Femur (tissue), 1 donor: ENCODE measurements at places on chromosomes 3 and 15.
A peak's percentile ranks its signal among the peaks of the same experiment; 100 is the strongest.

- DNase-seq, result peak; percentile 69
Observed at GRCh38 chr15:35545316-35545823, 595 bp downstream of the DPH6 start.

GRCh38 chr3:146217324-146217723, 33.6 kb downstream of the PLSCR4 start:
- DNase-seq, result no peak

DNA sequence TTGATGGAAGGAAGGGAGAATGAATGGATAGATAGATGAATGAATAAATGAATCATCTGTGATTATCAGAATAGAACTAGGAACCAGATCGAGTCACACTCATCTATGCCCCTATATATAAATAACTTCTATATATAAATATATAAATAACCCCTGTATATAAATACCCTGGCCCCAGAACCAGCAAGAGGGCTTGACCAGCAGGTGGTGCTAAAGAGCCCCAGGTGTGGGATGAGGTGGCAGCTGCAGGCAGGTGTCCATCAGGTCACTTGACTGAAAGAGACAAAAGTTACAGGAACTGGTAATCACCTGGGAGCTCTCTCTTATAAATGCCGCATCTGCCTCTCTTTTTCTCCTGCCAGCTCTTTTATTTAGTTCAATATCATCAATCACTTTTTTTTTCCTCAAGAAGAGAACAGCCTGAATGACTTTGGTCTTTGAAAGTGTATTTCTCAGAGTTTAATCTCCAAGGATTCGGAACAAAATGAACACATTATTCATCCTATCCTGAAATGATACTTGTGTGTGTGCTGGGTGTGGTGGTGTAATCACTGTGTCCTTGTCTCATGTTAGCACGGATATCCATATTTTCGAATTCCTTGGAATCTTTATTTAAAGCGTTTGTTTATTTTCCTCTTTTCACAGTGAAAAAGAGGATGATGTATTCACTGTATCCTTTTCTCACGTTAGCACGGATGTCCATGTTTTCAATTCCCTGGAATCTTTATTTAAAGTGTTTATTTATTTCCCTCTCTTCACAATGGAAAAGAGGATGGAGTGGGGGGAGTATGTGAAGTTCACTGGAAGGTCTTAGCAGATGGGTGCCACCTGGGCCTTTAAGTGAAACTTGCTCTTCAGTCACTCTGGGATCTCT, 35.4 kb upstream of the ATG7 start:
- peak; percentile 34 for DNase-seq

- DNase-seq, result no peak
Observed at GRCh38 chr15:88142121-88142520, 114.4 kb downstream of the NTRK3 start.

GRCh38 chr3:63654931-63655330, 2.5 kb downstream of the SNTN start:
- no peak for DNase-seq

GRCh38 chr3:130414457-130414856, 69.0 kb downstream of the COL6A5 start:
- no peak for DNase-seq

DNA sequence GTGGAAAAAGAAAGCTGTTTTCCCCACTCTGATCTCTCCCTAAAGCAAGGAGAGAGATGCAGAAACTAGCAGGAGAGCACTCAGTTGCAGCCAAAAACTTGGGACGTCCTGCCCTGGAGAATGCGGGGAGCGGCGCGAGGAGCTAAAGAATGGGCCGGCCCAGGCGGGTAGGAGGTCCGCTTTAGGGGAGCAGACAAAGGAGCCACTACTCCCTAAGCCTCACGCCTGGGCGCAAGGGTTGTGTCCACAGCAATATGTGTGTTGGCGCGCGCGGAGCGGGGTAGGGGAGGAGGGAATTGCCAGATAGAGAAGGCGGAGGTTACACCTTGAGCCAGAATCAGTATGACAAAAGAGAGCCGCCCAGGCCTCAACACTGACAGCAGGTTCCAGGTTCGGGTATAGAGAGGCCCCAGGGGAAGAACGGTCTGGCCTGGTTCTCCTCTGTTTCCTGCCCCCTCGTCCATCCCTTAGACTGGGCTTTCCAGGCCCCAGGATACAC, 2.9 kb downstream of the WNT5A start:
- peak; percentile 25 for DNase-seq

- DNase-seq, result no peak
Observed at GRCh38 chr15:46778876-46779275, 938.4 kb upstream of the SEMA6D start.

DNA sequence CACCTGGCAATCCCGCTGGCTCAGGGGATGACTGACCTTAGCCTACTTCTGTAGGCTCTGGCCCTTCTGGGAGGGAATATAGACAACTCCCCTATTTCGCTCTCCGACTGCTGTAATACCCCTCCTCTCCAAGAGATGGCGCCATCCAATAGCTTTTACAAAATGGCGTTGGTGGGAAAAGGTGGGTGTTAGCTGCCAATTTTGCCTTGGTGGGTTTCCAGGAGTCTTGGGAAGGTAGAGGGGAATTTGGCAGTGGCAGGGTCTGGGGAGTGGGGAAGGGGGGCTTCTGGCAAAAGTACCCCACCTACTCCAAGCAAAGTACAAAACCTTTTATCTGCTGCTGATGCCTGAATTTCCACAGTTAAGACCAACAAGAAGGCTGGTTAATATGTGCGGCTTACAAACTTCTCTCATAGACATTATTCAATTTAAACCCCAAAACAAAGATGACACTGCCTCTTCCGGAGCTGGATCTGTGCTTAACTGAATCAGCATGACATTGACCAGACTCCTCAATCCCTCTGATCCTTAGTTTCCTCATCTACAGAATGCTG, 62.1 kb downstream of the RASGRF1 start:
- peak; percentile 48 for DNase-seq

DNA sequence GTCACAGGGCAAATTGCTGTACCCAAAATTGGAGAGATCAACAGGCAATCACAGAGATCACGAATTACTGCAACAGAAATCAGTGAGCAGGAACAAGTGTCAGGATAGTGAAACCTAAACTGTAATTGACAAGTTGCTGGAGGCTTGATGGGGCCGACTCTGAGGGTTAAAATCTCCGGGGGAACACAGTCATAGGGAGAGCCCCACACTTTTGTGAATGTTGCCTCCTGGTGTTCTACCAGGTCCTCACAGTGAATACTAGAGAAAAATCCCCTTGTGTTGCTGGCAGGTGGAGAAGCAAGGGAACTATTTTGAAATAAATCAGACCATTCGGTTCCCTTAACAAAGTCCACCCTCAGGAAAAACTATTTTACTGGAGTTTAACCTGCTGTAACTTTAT, 697.5 kb upstream of the CBLB start:
- DNase-seq, result no peak

DNA sequence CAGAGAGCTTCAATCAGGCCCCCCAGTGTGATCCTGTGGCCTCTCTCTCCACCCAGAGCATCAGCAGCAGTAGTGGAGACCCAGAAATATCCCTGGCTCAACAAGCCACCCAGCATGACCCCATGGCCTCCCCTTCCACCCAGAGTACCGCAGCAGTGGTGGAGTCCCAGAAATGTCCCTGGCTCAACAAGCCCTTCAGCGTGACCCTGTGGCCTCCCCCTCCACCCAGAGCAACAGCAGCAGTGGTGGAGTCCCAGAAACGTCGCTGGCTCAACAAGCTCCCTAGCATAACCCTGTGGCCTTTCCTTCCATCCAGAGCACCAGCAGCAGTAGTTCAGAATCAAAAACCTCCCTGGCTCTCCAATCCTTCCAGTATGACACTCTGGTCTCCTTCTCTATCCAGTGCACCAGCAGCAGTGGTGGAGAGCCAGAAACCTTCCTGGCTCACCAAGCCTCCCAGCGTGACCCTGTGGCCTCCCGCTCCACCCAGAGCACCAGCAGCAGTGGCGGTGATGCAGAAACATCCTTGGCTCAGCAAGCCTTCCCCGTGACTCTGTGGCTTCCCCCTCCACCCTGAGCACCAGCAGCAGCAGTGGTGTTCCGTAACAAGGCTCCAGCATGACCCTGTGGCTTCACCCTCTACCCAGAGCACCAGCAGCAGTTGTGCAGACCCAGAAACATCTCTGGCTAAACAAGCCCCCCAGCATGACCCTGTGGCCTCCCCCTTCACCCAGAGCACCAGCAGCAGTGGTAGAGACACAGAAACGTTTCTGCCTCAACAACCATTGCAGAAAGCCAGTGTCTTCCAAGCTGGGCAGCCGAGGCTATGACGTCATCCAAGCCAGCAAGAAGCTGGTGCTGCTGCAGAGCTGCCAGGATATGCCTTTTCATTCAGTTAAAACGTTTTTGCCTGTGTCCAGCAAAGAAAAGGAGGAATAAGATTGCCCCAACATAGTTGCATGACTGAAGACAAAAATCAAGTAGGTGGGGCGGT, 61.3 kb upstream of the TAMM41 start:
- DNase-seq, result no peak

GRCh38 chr3:127339928-127340861, 52.3 kb upstream of the PRR20G start:
- peak; percentile 31 for DNase-seq

GRCh38 chr15:44545913-44546802, 9.2 kb downstream of the EIF3J start:
- no peak for DNase-seq

- DNase-seq, result no peak
Observed at GRCh38 chr3:78919021-78919755, 848.6 kb downstream of the ROBO1 start.

DNA sequence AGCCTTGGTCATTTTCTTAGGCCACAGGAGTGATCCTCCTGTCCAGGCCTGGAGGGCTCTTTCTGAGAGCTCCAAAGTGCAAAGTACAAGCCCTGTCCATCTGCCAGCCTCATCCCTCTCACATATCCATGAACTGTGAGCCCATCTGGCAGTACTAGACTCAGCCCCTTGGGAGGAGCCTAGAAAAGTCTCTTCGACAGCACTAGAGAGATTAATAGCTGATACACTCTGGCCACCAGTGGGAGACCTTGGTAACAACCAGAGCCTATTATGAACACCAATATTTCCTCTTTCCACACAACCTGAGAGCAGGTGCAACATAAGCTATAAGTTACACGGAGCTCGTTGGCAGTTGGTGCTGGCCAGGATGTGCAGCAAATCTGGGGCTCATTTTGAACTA, 59.5 kb upstream of the DCLK3 start:
- no peak for DNase-seq

DNA sequence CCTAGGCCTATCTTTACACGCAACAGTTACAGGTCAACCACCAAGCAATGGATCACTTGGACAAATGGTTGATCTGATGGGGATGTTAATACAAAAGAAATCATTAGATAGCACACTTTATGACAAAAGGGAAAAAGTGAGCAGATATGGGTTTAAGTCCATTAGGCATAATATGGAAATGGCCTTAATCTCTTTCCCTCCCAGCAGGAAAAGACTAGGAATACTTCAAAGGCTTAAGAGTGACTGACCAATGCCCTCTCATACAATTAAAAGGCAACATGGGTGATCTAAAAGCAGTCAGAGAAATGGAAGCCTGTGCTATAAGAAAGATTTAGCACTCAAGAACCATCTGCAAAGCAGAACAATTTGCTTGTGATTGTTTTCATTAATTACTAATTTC, 3.3 kb downstream of the PRTG start:
- no peak for DNase-seq

DNA sequence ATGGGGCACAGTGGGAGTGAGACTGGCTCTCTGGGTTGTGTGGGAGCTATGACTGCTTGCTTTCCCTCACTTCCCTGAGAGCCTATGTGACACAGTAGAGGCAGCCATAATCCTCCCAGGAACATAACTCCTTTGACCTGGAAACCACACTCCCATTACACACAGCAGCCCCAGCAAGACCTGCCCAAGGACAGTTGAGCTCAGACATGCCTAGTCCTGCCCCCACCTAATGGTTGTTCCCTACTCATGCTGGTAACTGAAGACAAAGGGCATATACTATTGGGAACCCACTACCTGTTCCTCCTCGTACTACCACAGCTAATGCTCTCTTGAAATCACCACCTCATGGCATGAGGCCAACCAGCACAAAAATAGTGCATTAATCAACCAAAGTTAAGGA, 550.4 kb upstream of the ARPP21 start:
- DNase-seq, result no peak

- no peak for DNase-seq
Observed at GRCh38 chr3:140276703-140277102, 341.7 kb downstream of the CLSTN2 start.

GRCh38 chr3:129413687-129414506, 14.5 kb downstream of the EFCAB12 start:
- no peak for DNase-seq

DNA sequence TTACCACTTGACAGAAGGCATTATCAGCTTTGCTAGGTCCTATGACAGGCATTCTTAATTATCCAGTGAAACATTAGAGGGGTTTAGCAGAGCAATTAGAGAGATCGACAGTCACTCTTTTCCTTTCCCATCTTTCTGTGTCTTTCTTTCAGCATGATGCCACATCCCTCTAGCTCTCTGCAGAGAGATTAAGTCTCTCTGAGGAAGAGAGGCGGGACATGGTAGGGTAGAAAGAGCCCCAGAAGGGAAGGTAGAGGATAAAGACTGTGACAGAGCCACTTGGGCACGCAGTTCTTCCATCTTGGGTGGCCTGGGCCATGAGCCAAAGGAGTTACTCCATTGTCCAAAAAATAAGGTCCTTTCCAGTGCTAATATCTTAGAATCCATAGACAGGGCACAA, 55.8 kb downstream of the HHLA2 start:
- DNase-seq, result no peak

DNA sequence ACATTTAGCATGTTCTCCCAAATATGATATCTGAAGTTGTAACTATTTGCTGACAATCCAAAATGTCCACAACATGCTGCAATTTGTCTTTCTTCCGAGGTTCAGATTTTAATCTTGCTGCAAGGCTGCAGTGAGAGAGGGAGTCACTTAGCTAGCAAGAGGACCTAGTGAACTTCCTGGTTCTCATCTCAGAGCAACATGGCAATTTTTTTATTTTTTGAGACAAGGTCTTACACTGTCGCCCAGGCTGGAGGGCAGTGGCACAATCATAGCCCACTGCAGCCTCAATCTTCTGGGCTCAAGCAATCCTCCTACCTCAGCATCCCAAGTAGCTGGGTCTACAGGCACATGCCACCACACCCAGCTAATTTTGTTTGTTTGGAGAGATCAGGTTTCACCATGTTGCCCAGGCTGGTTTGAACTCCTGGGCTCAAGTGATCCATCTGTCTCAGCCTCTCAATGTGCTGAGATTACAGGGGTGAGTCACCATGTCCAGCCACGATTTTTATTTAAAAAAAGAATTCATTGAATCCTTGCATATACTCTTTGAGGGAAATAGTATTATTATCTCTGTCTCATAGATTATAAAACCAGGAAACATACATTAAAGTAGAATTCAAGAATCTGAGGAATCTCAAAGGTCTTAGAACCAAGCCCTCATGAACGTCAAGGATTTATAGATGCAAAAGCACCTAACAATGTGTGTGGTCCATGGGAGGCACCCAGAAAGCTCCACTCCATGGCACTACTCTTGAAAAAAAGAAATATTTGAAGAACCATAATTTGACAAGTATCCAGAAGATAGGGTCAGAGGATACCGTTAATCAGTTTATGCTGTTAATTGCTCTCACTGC, 9.1 kb downstream of the HDC start:
- no peak for DNase-seq
